ENCODE measurements at places on chromosomes 5 and 9. TPM values are rescaled to one million over a fixed set of nuclear protein-coding genes. Genes with fewer than 3 reads are reported as not detected.

DNA sequence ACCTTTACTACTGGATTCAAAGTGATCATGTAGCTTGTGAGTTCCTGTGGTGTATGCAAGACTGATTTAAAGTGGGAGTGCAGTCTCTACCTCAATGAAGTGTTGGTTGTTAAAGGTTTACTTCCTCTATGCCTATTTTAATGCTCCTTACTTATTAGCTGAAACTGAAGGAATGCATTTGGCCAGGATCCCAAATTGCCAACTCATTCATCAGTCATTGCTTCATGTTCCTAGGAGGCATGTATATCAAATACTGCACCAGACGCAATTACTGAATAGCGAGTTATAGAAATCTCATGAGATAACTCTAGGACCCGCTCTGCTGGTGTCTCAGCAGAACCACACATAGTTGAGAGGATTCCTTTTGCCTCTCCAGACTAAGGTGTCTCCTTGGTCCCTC lies 143.0 kb upstream of the RPS23 start:
- no peak for DNase-seq

DNA sequence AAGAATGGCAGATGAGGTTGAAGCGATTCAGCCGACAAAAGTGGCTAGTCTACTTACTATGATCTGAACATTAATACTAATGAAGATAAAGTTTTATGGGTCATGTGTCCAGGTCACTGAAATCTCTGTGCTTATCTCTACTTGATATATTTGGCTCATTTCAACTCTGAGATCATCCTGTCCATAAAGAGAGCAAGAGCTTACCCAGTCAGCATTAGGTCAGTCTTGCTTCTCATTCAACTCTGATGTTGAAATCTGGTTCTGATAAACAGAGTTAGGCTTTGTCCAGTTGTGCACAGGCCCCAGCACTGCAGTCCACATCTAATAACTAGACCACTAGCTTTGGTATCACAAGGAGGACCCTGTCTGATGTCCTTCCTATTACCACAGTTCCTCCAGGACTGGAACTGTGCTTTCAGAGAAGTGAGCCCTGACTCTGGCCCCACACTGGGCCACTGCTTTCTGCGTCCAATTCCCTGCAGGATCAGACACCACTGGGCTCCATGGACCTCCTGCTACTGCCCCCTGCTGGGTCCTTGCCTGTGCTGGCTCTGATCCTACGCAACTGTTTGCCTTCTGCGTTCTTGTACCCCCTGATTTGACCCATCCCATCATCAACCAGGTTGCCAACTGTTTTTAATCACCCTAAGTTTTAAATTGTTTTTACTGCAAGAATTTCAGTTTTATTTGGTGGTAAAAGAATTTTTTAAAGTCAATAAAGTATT lies 23.7 kb upstream of the FAM120A start:
- DNase-seq: peak; percentile 60

DNA sequence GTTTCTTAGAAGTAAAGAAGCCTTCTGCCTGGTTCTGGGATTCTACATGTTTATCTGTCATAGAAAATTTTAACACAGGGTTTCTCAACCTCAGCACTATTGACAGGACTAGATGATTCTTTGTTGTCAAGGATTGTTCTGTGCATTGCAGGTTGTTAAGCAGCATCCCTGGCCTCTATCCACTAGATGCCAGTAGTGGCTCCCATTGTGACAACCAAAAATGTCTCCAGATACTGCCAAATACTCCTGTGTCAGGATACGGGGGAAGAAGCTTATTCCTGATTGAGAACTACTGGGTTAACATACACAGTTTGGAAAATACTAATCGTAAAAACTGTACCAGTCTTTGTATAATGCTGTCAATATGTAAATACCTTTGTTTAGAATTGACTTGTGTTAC lies 167.1 kb downstream of the NIPBL start:
- DNase-seq: peak; percentile 38

Gene PHPT1
- total RNA-seq: 86.2 TPM

GRCh38 chr5:139694556-139695177 lies 46.5 kb downstream of the CXXC5 start:
- no peak for DNase-seq

GRCh38 chr5:117496801-117497200 lies 922.2 kb upstream of the SEMA6A start:
- no peak for DNase-seq

- peak; percentile 37 for DNase-seq
Observed at GRCh38 chr9:105297442-105298075, 53.1 kb downstream of the SLC44A1 start.

- DNase-seq: no peak
Observed at GRCh38 chr5:158606233-158606632, 493.5 kb downstream of the EBF1 start.

Gene DNAI1
- total RNA-seq: 0.19 TPM

DNA sequence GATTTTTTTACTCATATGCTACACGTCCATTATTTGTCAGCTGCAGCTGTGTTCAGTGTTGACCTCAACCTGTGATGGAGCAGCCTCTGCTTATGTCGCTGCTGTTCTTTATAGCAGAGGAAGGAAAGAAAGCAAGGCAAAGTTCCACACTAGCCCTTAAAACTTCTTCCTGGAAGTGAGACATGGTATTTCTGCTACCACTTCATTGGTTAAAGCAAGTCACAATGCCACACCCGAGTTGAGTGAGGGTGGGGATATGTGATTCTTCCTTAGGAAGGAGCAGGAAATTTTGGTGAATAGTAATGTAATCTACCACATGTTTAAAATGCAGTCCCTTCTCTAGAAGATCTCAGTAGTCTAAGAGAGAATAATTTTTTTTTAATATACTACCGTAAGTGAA lies 224.8 kb upstream of the DMRT1 start:
- no peak for DNase-seq

Gene IL33
- total RNA-seq: not detected

DNA sequence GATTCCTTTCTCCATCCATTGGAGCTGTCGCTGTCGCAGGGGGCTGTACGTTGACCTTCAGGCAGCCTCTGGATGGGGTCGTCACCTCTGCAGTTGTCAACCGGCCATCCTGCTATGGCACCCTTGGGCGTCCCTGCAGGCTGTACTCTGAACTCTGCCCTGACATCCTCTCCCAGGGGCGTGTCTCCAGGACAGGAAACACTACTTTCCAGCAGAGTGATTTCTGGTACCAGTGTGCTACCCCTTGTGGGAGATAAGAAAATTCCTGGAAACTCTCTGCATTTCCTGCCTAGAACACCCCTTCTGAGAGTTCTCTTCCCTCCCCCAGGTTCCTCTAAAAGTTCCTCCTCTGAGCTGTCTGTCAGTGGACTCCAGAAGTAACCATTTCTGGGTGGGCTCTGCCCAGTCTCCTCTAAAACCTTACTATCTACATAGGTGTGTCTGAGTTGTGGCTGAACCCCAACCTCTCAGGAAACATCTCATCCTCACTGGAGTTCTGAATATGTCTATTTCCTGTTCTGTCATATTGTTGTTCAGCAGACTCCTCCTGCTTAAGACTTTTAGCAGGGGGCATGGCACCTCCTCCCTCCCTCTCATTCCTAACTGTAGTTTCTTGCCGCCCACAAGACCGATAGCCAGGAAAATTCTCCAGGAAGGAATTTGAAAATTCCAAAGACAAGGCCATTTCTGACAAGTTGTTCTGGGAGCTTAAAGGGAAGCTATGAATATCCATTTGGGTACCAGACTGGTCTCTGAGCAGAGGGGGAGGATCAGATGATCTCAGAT lies 145.3 kb upstream of the RASEF start:
- no peak for DNase-seq

DNA sequence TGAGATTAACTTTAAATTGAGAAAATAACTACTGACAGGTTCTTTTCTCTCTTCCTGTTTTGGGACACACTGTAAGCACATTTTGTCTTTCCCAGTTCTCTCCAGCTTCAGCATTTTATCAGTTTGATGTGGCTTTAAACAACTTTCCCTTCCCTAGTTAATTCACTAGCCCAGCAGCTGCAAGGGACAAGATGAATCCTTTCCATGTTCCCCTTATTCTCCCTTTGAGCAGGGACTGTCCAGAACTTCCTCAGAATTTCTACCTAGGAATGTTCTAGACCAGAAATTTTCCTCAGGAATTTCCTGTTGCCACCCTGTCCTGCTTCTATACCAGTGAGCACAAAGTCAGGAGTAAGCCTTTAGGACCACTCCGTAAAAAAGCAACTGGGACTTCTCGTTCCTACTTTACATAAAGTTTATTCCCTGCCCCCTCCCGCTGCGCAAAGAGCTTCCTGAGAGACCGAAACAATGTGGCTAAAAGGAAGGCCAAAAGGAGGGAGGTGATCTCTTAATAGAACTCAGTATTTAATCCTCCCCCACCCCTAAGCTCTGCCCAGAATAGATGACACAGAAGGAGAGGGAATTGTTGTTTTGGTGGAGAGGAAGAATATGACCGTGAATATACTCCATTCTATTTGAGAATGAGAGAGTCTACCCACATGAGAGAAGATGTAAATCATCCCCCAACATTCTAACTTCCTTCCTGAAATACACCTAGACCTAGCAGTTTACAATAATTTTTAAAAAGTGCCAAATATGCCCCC lies 61.9 kb downstream of the GLIS3 start:
- DNase-seq: peak; percentile 57

DNA sequence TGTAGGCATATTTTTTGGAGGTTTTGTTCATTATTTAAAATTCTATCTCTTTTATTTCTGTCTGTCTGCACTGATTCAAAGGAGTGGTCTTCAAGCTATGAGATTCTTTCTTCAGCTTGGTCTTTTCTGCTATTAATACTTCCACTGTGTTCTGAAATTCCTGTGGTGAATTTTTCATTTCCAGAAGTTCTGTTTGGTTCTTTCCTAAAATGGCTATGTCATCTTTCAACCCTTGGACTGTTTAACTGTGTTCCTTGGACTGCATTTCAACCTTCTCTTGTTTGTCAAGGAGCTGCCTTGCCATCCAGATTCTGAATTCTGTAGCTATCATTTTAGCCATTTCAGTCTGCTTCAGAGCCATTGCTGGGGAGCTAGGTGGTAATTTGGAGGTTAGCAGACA lies 76.3 kb downstream of the CERT1 start:
- DNase-seq: no peak

DNA sequence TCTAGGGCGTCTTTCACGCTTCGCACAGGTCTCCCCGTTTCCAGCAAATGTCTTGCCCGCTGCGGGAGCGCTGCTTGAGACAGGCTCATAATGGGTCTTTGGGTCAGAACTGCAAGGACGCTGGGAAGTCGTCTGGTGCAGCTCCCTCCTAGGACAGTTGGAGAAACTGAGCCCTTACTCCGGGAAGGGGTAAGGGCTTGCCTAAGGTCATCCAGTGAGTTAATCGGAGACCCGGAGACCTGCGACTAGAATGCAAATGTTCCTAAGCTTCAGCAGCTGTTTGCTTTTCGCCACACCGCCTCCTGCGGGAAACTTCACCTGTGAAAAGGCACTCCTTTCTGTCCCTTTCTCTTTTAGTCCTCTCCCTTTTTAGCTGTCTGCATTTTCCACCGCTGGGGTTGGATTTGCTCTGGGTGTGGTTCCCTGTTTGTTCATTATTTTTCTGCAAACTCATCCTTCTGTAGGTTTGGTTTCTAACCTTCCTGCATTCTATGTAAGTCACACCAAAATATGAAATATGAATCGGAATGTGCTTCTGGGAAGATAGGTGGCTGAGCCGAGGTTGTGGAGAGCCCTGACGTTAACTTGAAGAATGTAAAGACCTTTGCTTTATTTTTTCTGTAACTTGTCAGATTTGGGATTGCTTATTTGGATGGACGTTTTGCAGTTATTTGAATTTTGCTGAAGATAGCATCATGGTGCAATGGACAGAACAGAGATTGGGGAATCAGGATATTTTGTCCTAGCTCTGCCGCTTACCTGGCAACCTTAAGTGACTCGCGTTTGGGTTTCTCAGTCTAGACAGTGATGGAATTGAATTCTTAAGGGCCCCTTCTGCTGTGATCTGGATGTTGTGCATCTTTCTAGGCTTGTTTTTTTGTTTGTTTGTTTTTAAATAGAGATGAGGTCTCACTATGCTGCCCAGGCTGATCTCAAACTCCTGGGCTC lies 909 bp downstream of the SLC36A1 start:
- DNase-seq: peak; percentile 77

Gene FOXE1
- total RNA-seq: 0.45 TPM

- DNase-seq: no peak
Observed at GRCh38 chr9:123978981-123979380, 32.6 kb upstream of the LHX2 start.
